ENCODE measurements at places on chromosomes 4 and X.

- DNase-seq = no peak
Observed at GRCh38 chr4:175460414-175460813, 351.6 kb downstream of the GPM6A start.

DNA sequence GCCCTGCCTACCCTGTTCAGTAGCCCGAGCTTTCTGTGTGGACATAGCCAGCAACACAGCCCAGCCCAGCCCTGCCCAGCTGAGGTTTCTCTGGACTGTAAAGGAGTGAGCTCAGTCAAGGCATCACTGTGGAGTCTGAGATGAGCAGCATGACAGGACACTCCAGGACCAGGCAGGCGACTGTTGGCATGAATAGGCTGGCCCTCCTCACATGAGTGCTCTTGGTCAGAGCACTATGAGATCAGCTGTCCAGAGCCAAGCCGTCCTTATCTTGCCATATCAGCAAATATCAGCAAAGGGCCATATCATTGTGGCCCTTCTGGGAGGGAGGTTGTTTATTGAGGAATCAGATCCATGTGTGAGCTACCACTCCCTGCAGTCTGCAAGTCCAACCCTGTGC, 30.9 kb downstream of the REELD1 start:
- DNase-seq = no peak

DNA sequence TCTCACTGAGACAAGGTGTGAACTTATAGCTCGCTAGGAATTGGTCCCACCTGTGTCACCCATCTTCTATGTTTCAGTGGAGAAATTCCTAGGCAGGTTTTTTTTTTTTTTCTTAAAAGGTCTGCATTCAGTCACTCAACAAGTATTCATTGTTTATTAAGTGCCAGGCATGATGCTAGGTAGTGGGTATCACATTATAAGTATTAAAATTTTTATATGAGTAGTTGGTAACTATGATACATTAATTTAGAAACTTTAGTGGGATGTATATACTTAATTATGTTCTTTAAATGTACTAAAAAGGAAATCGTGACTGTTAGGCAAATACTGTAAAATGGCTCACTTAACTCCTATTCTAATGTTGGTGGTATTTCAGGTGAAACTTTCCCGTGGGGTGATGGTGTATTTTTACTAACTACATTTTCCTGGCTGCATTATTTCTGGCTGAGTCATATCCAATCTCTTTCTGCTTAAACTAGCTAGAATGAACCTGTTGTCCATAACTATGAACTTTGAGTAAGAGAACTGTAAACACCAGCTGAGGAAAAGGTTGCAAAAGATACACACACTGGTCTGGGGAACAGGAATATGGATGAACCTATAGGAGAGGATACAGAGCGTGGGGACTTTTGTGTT, 49.3 kb upstream of the MED14 start:
- DNase-seq = no peak

GRCh38 chr4:88737307-88737941, 39.8 kb upstream of the NAP1L5 start:
- no peak for DNase-seq

GRCh38 chr4:103091601-103092223, 7.9 kb downstream of the BDH2 start:
- peak; percentile 29 for DNase-seq

DNA sequence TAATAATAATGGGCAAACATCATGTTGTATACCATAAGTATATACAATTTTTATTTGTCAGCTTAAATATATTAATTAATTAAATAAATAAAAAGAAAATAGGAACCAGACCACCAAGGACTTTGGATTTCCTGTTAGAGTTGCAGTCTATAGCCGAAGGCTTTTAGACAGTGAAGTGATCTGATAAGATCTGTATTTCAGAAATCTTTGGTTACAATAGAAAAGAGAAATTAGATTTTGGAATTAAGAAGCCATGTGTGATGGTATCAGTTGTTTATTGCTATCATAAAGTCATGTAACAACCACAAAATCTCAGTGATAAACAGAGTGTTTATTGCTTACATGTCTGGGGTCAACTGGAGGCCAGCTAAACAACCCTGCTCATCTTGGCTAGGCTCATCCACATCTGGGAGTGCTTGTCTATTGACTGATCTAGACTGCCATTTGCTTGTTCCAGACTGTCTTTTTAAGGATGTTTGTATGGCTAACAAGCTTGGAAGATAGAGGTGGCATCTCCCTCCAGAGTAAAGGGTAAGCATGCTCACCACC, 142.1 kb upstream of the USP9X start:
- DNase-seq = no peak

- DNase-seq = no peak
Observed at GRCh38 chrX:149518236-149518635, 13.1 kb upstream of the IDS start.

- DNase-seq = peak; percentile 32
Observed at GRCh38 chr4:25439918-25440477, 62.9 kb downstream of the ANAPC4 start.
